Posterior cingulate gyrus (tissue), 11 donors: ENCODE measurements at places on chromosomes 5 and 9.

- no peak for DNase-seq
These were observed 280.1 kb downstream of the HSPA4 start for GRCh38 chr5:133331941-133332340.

DNA sequence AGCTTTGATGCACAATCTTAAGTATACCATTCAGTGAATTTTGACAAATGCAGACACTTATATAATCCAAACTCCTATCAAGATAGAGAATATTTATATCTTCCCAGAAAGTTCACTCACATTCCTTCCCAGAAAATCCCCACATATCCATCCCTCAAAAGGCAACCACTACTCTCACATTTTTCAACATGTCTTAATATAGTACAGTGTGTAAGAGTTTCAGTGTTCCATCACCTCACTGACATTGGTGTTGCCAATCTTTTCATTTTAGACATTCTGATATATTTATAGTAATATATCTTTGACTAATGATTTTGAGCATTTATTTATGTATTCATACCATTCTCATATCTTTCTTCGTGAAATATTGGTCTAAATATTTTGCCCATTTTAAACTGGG is 38.1 kb upstream of the JAK2 start:
- no peak for DNase-seq

- no peak for DNase-seq
These were observed 808.1 kb downstream of the EFNA5 start for GRCh38 chr5:106862450-106863193.

- DNase-seq, result no peak
These were observed 2.8 kb downstream of the PDLIM7 start for GRCh38 chr5:177494346-177495195.

DNA sequence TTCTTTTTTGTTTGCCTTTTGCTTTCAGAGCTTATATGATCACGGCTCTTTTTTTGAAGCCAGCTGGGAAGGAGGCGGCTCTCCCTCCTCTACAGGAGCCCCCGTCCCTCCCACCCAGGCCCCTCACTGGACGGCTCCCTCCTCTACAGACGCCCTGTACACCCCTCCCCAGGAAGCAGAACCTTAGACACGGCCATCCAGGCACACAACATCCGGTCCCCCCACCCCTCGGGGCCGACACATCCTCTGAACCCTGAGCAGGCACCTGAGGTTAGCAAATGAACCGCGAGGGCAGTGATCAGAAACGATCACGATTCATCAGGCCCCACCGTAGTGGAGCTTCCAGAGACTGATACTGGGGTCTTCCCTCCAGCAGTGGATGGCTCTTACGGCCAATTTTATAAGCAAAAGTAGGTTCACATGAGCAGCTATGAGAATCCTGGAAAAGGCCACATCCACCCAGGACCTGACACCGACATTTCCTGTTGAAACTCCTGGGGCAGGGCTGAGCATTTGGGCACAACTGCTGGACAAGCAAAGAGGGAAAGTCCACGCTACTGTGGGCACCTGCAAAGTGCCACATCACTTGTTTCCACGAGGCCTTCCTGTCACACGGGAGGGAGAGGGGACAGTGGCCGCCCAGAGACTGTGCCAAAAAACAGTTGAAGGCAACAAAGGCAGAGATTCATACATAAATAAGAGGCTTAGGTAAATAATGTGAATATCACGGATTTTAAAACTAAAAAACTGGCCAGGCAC is 78.9 kb downstream of the SEMA4D start:
- DNase-seq, result no peak

- no peak for DNase-seq
These were observed at the start of gene BTNL9 for GRCh38 chr5:181039931-181040630. BTNL9 (plus strand) TSS chr5:181040266; CDS start chr5:181045490, 5,224 bp downstream.

DNA sequence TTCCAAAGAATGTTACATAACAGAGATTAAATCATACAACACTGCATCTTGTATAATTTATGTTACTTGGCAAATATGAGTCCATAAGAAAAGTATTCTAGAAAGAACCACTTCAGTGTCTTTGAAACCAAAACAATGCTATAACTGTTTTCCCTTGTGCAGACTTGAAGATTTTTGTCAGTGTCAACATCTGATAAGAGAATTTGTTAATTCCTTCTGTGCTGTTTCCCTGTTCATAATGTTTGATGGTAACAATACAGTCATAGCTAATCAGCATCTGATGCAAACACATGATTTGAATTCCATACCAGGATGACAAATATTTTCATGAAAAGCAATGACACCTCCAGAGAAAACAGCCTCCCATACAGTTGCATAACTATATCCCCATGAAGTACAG is 306.8 kb downstream of the SEMA5A start:
- DNase-seq, result no peak
